AG09309 (cell line): ENCODE measurements at places on chromosomes 7 and 10.

- no peak for DNase-seq
Observed at GRCh38 chr10:129725011-129725410, 239.1 kb downstream of the EBF3 start.

DNA sequence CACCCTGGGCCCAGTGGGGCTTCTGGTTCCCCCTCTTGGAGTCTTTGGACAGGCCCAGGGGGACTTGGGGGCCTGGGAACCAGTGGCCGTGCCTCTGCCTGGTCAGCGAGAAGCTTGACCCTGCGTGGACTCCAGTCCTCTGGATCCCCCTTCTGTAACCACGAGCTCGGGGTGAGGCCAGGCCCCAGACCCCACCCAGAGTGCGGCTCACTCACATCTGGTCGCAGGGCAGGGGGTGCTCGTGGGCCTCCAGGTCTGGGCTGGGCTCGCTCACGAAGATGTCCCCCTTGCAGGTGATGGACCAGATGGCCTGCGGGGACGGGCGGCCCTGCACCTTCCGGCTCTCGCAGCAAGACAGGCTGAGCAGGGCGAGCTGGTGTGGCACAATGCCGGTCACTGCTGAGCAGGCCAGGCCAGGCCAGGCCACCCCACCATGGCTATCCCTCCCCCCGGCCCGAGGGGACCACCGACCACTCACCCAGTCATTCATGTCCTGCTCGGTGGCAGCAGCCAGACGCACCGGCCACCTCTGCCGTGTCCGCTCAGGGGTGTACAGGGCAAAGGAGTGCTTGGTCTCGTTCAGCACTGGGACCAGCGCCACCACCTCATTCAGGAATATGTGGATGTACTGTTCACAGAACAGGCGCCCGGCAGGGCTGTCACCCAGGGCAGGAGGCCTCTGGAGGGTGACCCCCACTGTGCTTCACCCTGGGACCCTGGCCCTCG lies 19.7 kb downstream of the BHLHA15 start:
- no peak for DNase-seq

DNA sequence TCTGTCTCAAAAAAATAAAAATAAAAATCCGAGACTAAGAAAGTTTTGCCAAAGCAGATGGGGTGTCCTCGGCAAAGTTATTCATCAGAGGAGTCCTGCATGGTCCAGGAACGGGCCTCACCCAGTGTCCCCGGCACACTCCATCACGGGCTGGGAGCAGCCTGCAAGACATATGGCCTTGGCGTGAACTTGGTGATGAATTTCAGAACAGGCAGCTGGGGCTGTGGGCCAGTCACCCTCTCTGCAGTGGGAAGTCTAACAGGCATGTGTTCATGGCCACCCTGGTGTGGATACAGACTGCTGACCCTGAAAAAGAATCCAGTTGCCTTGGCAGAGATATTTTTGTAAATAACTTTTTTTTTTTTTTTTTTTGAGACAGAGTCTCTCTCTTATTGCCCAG lies 34.7 kb downstream of the NPTX2 start:
- DNase-seq: no peak

DNA sequence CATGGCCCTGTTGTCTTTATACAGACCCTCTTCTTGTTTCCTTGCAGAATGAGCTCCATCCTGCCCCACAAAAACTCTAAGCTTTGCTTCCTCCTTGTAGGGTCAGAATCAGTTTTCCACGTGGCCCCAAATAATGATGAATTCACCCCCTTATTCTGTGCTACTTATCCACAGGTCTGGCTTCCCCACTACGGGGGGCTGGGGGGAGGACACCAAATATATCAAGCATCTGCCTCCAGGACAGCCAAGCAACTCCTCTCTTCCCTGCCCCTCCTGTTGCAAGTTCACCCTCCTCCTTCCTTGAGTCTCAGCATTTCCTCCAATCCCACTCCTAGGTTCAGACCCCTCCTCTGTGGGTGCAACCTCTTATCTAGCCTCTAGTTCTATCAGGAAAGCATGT lies 743.3 kb downstream of the GRID1 start:
- no peak for DNase-seq
